A375 (cell line): ENCODE measurements at places on chromosomes 12 and 14. TPM values are rescaled to one million over a fixed set of nuclear protein-coding genes. Genes with fewer than 3 reads are reported as not detected.

The KLRC2 gene
- total RNA-seq: 1.3 TPM in 1 of 2 replicates, not detected in the other

The YARS2 gene
- 41.3 and 49.0 TPM in 2 replicates for total RNA-seq

The TSPAN19 gene
- 0.08 and 0.49 TPM in 2 replicates for total RNA-seq

The RTL1 gene
- 0.04 and 0.05 TPM in 2 replicates for total RNA-seq

The SERPINA9 gene
- not detected in 2 replicates for total RNA-seq

The CACNA1C gene
- 0.08 and 0.50 TPM in 2 replicates for total RNA-seq

The YLPM1 gene
- 12.9 and 15.6 TPM in 2 replicates for total RNA-seq

The FLRT2 gene
- 3.5 and 5.4 TPM in 2 replicates for total RNA-seq

The CLEC12A gene
- total RNA-seq: not detected in 2 replicates
